Stimulated activated CD4-positive, alpha-beta T cell treated with anti-CD3 and anti-CD28 coated beads, Interleukin-1b, Interleukin-23, amount 100 ng/mL, for 1 hour (primary cell): ENCODE measurements at places on chromosomes 4 and X.

DNA sequence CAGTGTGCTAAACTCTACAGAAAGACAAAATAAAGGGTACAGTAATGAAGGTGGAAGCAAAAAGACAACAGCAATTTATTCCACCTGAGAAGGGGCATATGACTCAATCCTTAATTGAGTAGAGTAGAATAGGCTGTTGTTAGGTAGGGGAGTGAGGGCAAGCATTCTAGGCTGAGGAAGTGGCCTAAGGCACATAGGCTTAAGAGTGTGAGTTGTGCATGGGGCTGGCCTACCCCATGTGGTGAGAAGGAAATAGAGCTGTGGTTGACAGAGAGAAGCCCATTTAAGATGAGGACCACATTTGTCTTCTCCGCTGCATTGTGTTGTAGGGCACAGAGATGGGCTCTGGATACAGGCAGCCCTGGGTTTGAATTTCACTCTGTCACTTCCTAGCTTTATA is 3.4 kb upstream of the ZCCHC18 start:
- DNase-seq: no peak

- DNase-seq: no peak
These were observed 22.1 kb downstream of the LUZP4 start for GRCh38 chrX:115311601-115312001.

- DNase-seq: no peak
These were observed 35.3 kb upstream of the HAND2 start for GRCh38 chr4:173565281-173565680.

DNA sequence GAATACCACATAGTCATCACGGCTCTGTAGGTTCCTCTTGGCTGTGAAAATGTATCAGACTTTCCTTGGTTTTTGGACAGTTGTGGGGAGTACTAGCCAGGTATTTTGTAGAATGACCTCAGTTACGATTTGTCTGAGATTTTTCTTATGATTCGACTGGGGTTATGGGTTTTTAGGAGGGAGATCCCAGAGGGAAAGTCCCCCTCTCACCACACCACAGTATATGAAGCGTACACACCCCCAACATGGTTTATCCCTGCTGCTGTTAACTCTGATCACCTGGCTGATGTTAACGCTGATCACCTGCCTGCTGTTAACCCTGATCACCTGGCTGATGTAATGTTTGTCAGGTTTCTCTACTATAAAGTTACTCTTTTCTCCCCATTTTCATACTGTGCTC is 72.6 kb downstream of the ANAPC4 start:
- DNase-seq: no peak

- no peak for DNase-seq
These were observed 141.0 kb downstream of the PJA1 start for GRCh38 chrX:69024161-69024736.
